ENCODE measurements at places on chromosomes 13 and 19.
A peak's percentile ranks its signal among the peaks of the same experiment; 100 is the strongest.

DNA sequence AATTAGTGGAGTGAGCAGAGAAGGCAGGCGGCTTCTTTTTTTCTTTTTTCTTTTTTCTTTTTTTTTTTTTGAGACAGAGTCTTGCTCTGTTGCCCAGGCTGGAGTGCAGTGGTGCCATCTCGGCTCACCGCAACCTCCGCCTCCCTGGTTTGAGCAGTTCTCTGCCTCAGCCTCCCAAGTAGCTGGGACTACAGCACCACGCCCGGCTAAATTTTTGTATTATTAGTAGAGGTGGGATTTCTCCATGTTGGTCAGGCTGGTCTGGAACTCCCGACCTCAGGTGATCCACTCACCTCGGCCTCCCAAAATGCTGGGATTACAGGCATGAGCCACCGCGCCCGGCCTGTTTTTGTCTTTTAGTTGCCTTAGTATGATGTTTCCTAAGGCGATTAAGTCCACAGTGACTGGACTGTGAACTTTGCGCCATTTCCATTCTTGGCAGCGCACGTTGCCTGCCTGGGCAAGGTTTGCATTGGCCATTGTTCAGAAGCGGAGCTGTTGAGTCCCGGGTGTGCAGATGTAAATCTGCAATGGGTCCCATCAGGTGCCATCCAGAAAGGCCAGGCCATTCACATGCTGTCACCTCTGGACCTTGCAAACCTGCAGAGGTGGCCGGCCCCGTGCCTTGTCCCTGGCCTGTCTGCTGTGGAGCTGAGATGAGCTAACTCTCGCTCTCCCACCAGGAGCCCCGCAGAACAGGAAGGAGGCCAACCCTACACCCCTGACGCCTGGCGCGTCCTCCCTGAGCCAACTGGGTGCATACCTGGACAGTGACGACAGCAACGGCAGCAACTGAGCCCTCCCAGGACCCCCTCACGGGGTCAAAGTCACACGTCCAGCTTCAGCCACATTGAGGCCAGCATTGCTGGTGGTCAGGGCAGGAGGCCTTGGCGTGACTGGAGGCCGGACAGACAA lies 10.9 kb upstream of the SHD start:
- no peak for DNase-seq

- no peak for DNase-seq
Measured at GRCh38 chr13:30276178-30276577, 31.2 kb downstream of the KATNAL1 start.

GRCh38 chr19:20278342-20278741 lies 111.3 kb downstream of the ZNF486 start:
- DNase-seq, result no peak

GRCh38 chr13:50323440-50324065 lies 308.3 kb downstream of the KCNRG start:
- DNase-seq, result no peak

DNA sequence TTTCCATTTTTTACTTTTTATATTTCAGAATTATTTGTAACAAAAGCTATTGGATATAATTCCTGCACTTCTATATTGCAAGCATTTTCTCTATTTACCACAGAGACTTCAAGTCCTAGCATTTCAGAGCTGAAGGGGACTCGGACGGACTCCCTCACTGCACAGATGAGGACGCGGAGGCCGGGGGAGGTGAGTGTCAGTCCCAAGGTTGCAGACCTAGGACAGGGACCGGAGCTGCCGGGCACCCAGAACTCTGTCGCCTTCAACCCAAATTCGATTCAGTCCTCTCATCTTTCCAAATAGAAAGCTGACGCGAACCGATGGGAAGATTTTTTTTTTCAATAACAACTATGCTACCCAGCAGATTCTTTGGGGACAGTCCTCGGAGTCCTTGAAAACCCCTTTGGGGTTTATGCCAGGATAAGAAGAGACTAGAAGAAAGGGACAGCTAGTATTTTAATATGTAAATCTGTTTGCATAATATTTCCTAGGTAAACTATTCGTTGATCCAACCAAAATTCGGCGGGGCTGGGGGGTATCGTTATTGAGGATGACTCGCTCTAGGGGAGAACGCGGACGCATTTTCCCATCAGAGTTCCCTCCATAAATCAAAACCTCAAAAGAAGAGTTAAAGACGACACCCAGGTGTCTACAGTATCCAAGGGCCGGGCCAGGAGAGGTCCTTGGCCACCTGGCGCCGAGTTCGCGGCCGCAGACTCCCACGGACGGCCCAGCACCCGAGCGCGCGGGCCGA lies 803 bp downstream of the FLT3 start:
- no peak for DNase-seq

GRCh38 chr13:19860884-19861655 lies 2.4 kb downstream of the ZMYM5 start:
- DNase-seq, result no peak

DNA sequence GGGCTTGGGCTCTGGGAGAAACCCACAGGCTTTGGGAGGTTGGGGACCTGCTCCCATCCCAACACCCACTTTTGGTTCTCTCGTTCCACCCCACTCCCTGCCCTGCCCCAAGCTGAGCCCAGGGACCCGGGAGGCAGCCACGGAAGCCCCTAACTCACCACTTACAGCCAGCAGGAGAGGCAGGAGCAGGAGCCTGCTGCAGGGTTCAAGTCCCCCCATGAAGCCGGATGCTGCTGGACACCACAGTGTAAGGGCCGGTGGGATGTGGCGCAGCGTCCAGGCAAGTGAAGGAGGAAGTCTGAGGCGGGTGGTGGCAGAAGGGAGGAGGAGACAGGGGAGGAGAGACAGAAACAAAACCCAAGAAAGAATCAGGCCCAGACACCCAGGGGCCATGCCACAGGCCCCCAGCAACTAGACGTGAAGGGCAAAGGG lies at the start of gene TYROBP:
TYROBP (minus strand) TSS at position 286 of the 432 bp plus-strand sequence; CDS start at position 219, 67 bp downstream.
- DNase-seq, result no peak

- no peak for DNase-seq
Measured at GRCh38 chr19:45470762-45471081, 2.9 kb downstream of the FOSB start.

- no peak for DNase-seq
Measured at GRCh38 chr13:35882722-35883497, 248.3 kb downstream of the DCLK1 start.

DNA sequence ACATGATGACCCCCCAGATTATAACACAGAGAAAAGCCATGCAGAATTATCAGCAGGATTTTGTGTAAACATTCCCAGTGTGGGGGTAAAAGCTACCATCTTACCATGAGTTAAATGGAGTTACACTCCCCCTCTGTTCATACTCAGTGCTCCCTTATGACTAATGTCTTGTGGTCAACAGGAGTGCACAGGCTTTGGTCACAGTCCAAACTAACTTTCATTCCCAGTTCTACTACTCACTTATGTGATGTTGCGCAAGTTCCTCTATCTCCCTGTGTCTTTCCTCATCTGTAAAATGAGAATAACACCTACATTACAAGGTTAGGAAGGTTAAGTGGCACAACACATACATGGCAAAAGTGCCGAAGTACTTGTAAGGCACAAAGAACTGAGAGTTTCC lies 277.9 kb downstream of the RBM26 start:
- DNase-seq, result no peak

DNA sequence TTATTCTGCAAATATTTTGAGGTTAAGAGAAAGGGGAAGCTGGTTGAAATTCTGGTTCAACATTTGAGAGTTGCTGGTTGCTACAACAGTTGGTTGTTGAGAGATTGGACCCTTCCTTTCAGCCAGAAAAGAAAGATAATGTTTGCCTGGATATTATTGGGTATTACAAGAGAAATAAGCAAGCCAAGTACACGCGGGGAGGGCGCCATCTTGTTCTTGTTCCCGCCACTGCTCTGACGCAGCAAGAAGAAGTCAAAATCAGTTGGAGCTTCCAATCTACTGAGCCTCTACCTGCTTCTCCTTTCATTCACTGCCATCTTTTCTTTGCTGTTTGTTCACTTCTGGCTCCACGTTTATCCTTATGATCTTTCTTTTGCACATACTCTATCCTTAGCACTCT lies 18.4 kb downstream of the BSPH1 start:
- DNase-seq, result no peak

GRCh38 chr19:47848823-47849473 lies 10.1 kb upstream of the TPRX2 start:
- DNase-seq, result peak; percentile 54

DNA sequence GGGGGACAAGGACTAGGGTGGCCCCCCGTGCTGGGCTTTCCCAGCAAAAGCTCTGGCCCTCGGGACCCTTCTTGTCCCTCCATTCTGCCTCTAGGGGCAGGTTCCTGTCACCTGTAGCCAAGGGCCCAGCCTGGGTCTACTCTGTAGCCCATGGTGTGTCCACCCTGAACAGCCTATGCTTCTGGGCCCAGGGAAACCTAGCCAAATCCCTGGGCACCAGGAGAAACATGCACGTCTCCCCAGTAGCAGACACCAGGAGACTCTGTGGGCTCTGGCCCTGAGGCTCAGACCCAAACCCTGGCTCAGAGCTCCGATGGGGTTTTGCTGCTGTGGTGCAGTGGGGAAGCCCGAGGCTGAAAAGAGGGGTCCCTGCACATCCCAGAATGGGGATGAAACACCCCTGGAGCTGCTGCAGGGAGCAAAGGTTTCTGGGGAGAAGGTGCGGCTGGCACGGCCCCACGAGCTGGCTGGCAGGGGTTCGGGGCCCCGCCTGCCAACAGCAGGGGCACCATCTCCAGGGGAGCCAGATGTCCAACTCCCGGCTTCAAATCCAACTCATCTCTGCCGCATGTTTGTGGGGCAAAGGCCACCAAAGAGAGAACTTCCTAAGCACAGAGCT lies 18.2 kb downstream of the CEBPG start:
- no peak for DNase-seq

DNA sequence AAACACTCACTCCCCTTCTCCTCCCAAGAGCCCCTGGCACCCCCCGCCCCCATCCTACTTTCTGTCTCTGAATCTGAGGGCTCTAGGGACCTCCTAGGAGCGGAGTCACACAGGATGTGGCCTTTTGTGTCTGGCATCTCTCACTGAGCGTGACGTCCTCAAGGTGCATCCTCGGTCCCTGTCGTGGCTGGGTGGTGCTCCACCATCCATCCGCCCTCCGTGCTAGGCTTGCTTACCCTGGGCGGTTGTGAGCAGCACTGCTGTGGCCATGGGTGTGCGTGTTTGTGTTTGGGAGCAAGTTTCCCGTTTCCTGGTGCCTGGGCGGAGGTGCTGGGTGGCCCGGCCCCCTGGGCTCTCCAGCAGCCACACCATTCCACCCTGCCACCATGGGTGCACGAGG lies 12.2 kb downstream of the PLEKHJ1 start:
- no peak for DNase-seq

- no peak for DNase-seq
Measured at GRCh38 chr13:99133230-99133629, 67.4 kb upstream of the UBAC2 start.

DNA sequence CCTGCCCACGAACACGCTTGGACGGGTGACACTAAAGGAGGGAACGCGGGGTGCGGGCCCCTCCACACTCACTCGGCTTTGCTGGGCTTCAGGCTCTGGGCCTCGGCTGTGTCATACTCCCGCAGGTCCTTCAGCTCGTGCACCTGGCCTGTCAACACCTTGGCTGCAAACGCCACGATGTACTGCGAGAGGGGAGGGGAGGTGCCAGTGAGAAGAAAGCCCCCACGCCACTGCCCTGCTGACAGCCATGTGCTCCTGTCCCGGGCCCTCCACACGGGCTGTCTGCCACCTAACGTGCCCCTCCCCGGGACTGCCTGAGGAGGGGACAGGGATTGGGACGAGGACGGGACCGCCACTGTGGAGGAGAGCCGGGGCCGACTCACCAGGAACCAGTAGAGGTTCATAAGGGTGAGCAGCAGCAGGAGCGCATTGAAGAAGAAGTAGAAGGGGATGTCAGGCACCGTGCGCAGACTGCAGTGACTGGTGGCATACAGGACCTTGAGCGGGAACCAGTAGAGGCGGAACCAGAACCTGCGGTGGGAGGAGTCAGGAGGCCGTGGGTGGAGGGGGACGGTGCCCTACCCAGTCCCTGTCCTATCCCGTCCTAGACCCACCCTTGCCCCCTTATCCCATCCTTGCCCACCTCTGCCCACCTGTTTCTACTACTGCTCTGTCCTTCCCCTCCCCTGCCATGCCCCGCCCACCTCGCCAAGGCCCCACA lies 16.9 kb downstream of the CERS1 start:
- no peak for DNase-seq

DNA sequence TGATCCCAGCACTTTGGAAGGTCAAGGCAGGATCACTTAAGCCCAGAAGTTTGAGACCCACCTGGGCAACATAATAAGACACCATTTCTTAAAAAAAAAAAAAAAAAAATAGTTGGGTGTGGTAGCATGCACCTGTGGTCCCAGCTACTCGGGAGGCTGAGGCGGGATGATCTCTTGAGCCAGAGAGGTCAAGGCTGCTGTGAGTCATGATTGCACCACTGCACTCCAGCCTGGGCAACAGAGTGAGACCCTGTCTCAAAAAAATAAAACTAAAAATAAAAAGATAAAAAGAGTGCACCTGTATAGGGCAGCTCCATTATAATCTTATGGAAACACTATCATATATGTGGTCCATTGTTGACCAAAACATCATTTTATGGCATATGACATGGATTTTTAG lies 25.5 kb upstream of the STARD13 start:
- no peak for DNase-seq

- no peak for DNase-seq
Measured at GRCh38 chr19:52291781-52292180, 5.2 kb upstream of the ZNF480 start.

GRCh38 chr13:88124142-88124541 lies 453.0 kb downstream of the SLITRK5 start:
- no peak for DNase-seq

GRCh38 chr19:55220525-55220924 lies 8.0 kb downstream of the TMEM86B start:
- DNase-seq, result no peak

DNA sequence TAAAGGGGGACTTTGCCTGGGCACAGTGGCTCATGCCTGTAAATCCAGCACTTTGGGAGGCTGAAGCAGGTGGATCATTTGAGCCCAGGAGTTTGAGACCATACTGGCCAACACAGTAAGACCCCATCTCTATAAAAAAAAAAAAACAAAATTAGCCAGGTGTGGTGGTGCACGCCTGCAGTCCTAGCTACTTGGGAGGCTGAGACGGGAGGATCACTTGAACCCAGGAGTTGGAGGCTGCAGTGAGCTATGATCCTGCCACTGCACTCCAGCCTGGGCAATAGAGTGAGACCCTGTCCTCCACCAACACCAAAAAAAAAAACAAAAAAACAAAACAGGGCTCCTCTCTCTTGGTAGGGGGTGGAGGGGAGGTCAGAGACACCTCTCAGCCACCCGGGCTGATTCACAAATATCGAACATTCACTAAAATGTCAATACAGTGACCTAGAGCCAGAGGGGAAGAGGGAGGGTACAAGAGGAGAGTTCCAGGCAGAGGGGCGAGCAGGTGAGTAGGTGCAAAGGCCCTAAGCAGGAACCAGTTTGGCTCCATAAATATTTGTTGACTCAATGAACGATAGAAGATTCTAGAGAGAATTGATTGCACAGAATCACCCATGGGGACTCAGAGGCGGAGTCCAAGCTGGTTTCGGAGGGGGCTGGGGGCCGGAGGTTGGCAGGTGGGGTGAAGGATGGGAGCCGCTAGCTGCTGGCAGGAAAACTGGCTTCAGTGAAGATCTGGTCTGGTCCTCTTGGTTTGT lies 1.0 kb upstream of the CREB3L3 start:
- no peak for DNase-seq

- no peak for DNase-seq
Measured at GRCh38 chr13:27174766-27175455, 3.3 kb upstream of the USP12 start.

Data from stimulated activated effector memory CD8-positive, alpha-beta T cell treated with anti-CD3 and anti-CD28 coated beads, Interleukin-12 subunit alpha, Interleukin-12 subunit beta, amount 100 ng/mL, for 72 hours (primary cell).